ENCODE measurements at places on chromosomes 1 and 21.
A peak's percentile ranks its signal among the peaks of the same experiment; 100 is the strongest.

DNA sequence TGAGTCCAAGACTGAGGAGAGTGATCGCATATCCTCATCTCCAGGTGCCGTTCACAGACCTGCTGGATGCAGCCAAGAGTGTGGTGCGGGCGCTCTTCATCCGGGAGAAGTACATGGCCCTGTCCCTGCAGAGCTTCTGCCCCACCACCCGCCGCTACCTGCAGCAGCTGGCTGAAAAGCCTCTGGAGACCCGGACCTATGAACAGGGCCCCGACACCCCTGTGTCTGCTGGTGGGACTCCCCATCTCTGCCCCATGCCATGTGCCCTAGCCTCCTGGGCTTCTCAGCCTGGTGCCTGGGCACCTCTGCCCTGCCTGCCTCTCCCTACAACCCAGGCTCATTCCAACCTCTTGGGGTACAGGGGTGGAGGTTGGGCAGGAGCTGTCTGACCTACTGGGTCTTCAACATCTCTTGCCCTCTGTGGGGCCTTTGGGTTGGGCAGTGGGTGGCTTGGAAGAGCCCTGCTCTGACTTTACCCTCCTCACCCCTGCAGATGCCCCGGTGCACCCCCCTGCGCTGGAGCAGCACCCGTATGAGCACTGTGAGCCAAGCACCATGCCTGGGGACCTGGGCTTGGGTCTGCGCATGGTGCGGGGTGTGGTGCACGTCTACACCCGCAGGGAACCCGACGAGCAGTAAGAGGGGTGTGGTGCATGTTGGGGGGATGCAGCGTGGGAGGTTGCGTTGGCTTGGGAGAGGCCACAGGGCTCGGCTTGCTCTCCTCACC is 7.2 kb downstream of the AMPD2 start:
- DNase-seq = no peak

DNA sequence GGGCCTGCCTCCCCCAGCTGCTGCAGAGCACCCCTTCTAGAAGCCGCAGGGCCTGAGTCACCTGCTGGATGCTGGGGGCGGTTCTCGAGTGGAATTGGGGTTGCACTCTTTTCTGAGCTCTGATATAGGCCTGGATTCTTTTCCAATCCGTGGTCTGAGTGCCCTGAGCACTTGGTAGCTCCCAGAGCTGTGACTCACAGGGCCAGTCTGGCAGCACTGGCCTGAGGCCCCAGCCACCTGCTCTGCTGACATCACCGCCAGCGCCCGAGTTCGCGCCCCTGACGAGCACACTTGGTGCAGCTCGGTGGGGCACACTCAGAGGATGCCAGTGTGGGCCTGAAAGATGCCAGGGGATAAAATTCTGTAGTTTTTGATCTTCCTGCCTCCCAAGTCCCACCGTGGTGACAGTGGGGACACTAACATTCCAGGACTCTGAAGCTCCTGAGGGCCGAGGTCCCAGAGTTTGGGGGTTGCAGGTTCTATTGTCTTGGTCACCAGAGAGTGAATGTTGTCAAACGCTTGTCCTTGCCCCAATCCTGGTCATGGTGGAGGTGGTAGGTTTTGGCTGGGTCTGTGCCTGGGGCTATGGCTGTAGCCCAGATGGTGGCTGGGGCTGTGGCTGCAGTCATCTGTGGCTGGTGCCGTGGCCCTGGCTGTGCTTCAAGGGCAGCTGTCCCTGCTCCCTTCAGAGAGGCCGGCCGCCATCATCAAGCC is 74.6 kb downstream of the OBSCN start:
- peak; percentile 45 for DNase-seq

- DNase-seq = peak; percentile 89
Measured at GRCh38 chr21:42424914-42425541, 21.3 kb downstream of the UBASH3A start.

DNA sequence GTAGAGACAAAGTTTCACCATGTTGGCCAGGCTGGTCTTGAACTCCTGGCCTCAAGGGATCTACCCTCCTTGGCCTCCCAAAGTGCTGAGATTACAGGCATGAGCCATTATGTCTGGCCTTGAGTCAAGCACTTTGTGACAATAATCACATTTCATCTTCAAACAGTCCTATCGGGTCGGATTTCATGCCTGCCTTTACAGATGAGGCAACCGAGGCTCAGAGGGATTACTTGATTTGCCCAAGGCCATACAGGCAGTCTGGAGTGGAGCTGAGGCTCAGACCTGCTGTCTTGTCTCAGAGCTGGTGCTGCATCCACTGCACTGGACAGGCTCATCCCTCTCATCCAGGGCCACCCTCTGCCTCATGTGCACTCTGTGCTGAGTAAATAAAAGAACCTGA is 26.6 kb downstream of the FAM151A start:
- no peak for DNase-seq

- no peak for DNase-seq
Measured at GRCh38 chr1:19391596-19391981, 79.5 kb downstream of the SLC66A1 start.

DNA sequence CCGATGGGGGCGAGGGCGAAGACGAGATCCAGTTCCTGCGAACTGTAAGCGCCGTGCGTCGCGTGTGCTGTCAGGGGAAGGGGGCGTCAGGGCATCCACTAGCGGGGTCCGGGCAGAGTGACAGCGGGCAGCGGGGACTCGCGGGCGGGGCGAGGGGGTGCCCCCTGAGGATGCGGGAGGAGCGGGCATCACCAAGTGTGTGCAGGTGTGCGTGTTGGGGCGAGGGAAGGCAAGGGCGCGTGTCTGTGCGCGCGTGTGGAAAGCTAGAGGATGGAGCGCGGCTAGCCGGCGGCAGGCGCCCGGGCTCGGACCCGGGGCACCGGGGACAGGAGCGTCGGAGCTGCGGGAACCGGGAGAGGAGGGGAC is 525 bp downstream of the RYR2 start:
- DNase-seq = no peak

DNA sequence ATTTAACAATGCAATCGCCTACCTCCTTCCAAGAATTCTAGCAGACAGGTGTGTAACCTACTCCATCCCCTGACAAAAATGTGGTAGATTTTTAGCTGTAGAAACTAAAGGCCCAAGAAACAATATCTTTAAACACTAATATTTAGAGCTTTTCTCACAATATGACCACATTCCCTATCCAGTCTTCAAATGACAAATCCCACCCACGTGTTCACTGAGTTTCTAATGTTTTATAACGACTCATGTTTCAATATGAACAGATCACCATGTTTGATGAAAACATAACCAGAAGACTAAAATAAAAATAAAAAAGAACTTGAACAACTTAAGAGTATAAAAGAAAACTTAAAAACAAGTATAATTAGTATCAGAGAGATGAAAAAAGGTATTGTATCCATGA is 24.6 kb downstream of the RSBN1 start:
- DNase-seq = no peak

DNA sequence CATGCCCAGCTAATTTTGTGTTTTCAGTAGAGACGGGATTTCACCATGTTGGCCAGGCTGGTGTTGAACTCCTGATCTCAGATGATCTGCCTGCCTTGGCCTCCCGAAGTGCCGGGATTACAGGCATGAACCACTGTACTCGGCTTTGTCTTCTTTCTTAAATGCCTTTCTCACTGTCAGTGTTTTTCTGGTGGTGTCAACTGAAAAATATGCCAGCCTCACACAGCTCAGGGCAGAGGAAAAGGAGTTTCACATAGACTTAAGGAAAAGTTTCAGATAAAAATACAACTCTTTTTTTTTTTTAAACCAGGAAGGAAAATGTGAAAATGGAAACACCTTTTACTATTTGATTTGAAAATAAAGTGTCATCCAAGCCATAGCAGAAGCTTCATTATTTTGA is 4.6 kb upstream of the MAB21L3 start:
- DNase-seq = no peak

DNA sequence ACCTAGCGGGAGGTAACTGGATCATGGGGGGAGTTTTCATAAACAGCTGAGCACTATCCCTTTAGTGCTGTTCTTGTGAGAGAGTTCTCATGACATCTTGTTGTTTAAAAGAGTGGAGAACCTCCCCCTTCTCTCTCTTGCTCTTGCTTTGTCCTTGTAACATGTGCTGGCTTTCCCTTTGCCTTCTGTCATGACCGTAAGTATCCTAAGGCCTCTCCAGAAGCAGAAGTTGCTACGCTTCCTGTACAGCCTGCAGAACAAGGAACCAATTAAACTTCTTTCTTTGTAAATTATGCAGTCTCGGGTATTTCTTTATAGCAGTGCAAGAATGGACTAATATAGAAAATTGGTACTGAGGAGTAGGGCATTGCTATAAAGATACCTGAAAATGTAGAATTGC is 515.6 kb downstream of the NEGR1 start:
- no peak for DNase-seq

DNA sequence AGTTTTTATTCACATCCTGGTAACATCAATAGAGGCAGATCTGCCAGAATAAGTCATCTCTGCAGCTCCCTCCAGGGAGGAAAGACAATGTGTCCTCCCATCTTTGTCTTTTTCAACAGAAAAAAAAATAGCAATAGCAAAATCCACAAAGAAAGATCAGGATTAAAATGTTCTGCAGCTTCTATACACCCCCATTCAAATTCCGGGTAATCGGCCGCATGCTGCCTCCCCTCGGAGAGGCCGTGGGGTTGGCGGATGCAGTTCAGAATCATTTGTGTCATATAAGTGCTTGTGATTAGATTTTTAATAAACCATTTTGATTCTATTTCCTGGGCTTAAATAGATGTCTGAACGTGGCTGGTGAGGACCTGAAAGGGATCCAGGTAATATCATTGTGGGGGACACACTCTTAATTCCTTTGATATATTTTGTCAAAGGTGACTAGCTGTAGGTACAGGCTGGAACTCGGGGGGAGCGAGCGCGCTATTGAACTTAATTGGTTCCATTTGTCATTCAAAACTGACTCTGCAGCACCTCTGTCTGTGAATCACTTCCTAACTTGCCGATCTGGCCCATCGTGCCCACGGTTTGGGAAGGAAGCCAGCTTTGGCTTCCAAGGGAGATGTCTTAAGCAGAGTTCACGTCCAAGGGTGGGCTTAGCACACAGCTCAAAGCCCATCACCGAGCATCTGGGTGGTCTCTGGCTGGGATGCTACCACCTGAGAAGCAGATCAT is 85.6 kb upstream of the ARHGEF16 start:
- DNase-seq = no peak

GRCh38 chr1:39076127-39076798 is 50.1 kb downstream of the NDUFS5 start:
- peak; percentile 38 for DNase-seq

DNA sequence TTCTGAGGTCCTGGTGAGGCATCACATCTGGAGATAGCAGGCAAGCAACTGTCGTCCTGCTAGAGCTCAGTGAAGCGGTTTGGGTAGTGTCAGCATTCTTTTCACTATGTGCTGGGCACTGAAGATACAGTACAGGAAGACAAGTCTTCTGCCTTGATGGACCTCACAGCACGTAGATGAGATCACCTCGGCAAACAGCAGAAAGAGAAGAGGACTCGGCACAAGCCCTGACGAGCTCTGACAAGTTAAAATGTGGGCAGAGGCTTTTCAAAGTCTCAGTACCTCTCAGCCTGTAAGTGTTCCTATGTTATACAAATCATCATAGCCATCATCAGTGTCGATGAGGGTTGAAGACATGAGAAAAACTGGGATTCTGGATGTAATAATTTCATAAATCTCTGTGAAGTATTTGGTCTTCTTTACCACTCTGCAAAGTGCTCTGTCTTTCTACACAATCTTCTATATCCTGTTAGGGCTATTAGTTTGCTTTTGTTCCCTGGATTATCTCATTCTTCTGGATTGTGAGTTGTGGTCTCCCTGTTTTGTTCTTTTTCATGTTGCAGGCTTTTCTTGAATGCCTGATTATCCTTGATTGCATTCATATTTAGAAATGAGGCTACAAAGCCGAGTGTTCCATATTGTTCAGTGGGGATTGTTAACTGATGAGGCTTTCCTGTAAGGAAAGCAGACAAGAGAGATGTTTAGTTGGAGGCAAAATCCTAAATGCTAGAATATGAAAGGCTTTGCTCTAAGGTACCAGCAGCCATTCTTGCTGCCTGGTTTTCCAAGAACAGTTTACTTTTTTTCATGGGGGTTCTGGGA is 24.2 kb downstream of the MAEL start:
- DNase-seq = no peak

- DNase-seq = no peak
Measured at GRCh38 chr1:8197493-8198282, 120.2 kb upstream of the SLC45A1 start.

GRCh38 chr1:5340560-5341130 is 651.6 kb downstream of the NPHP4 start:
- no peak for DNase-seq

- DNase-seq = no peak
Measured at GRCh38 chr21:16536140-16536539, 806.4 kb downstream of the USP25 start.

- peak; percentile 88 for DNase-seq
Measured at GRCh38 chr1:2258996-2259395, 30.9 kb downstream of the SKI start.

- DNase-seq = no peak
Measured at GRCh38 chr1:228917342-228917741, 182.1 kb downstream of the RHOU start.

DNA sequence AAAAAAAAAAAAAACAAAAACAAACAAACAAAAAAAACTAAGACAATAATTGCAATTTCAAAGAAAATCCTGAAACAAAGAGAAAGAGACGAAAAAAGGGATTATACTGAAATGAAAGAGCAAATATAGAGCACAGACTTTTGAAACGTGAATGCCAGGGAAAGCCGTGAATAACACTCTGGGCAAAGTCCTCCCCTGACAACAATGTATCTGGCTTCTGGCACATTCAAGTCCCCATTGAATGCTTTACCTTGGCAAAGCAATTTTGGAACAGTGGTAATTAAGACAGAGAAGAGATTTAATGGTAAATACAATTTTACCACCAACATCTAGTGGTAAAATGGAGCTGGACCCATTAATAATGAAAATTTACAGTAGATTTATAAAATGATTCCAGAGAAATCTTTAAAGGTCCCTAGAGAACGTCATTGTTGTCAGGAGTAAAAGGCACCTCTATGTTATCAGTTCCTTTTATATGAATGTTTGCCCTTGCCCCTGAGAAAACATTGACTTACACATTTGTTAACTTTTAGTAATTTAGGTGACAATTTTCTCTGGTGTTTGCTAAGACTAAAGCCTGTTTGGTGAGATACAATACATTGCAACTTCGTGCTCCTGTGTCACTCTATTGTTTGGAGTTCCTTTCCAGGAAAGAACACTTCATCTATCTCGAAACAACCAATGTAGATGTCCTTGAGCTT is 89.7 kb downstream of the GREM2 start:
- no peak for DNase-seq

- peak; percentile 36 for DNase-seq
Measured at GRCh38 chr1:203124546-203125317, 2.8 kb upstream of the ADORA1 start.

- DNase-seq = no peak
Measured at GRCh38 chr1:14884614-14885175, 268.9 kb upstream of the TMEM51 start.

- no peak for DNase-seq
Measured at GRCh38 chr1:176693697-176694329, 230.8 kb downstream of the PAPPA2 start.

DNA sequence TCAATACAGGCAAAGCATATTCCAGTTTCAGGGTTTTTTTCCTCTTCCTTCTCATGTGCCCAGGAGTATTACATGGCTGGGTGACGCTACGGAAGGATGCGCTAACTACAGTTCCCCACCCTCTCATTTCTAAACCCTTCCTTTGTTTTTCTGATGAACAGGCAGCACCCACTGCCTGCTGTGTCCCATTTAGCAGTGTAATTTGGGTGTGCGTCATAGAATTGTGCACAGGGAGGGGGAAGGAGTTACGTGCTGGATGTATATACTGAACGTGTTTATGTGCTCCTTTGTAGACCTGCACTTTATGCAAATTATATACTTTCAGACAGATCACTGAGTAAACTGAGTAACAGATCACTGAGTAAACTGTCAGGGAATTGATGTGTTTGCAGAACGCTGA is 44.5 kb downstream of the ELAPOR1 start:
- DNase-seq = no peak

Measured in activated effector memory CD4-positive, alpha-beta T cell treated with anti-CD3 and anti-CD28 coated beads, Interleukin-2, amount 50 U/mL, for 16 hours (primary cell).